NCI-H146 (cell line): ENCODE measurements at places on chromosomes 4 and X.

- no peak for DNase-seq
These were observed 2170.2 kb downstream of the PCDH7 start for GRCh38 chr4:32890398-32890797.

DNA sequence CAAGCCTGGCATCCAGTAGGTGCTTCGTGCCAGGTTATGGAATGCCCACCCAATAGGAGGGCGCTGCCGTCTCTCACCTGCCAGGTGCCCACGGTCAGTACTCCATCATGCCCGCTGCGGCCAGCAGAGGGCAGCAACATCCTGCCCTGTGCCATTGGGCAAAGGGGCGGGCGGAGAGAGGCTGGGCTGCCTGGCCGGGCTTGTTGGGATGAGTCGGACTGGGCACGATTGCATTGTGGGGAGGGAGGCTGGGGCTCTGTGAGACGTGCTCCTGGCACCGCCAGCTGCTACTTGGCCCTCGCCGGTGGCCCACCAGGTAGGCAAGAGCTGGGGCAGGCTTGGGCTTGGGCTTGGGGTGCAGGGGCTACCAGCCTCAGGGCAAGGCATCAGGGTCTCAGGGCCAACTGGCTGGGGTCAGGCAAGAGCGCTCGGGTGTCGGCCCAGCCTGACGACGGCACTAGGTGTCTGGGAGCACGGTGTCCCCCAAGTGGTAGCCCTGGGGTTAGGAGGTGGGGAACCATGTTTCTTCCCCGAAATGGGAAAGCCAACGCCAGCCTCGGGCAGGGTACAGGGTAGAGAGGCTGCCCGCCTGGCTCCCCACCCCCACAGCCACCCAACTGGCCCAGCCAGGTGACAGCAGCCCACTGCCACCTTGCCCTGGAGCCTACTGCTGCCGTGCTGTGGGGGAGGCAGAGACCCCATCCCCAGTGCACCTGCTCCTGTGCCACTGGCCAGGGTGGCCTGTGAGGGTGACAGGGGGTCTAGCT, at the start of gene PLXNB3:
TSS of gene PLXNB3 (plus strand) at position 261 of the 767 bp plus-strand sequence. CDS start 1,287 bp downstream, outside the sequence.
- peak; percentile 67 for DNase-seq

DNA sequence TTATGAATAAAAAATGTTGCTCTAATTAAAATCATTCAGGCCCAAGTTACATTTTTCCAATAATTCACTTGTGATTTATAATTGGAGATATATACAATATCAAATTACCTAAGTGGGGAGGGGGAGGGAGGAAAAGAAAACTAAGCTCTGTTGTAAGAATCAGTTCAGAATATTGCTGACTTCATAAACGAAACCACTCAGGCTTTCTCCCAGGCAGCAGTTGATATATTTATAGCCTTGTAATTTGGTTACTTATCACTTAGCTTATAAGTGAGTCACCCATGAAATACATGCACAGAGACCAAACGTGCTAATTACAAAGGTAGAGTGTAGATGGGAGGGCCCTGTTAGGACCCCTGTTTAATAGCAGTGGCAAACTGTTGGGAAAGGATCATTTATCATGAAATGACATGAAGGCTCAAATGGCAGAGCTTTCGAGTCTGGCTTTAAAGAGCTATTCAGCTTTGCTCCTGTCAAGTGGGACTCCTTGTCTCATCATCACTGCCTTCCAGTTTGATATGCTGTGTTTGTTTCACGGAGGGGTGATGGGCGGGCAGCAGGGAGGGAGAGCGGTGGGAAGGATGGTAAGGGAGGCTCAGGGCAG, 105.6 kb upstream of the PGRMC2 start:
- no peak for DNase-seq

- DNase-seq: no peak
These were observed 717.6 kb upstream of the HS3ST1 start for GRCh38 chr4:12146339-12146738.

DNA sequence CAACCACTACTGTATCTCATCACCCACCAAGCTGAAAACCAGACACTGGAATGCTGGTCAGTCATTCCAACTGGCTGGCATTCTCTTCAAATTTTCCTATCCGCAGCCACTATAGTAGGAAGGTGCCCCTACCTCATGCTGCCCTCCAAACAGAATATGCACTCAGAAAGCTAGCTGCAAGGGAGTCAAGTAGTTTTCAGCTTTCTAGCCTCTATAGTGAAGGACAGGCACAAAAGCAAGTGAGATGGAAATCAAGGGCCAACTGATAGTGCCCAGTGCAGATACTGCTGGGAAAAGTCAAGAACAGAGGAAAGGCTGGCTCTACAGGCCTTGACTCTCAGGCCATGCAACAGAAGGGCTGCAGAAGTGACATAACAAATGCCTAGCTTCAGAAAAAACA, 47.2 kb downstream of the BCOR start:
- no peak for DNase-seq

GRCh38 chrX:29826742-29827141, 388.6 kb upstream of the MAGEB2 start:
- DNase-seq: no peak
